Activated T-cell treated with anti-CD3 and anti-CD28 coated beads for 24 hours (primary cell): ENCODE measurements at places on chromosomes 16 and 17.
A peak's percentile ranks its signal among the peaks of the same experiment; 100 is the strongest.

- no peak for DNase-seq
These were observed 23.9 kb downstream of the AMFR start for GRCh38 chr16:56401482-56401881.

- DNase-seq: no peak
These were observed 123.8 kb downstream of the GOSR1 start for GRCh38 chr17:30600830-30601494.

GRCh38 chr16:1102333-1102700 lies 6.3 kb upstream of the C1QTNF8 start:
- no peak for DNase-seq

GRCh38 chr16:80670170-80670865 lies 129.5 kb downstream of the DYNLRB2 start:
- DNase-seq: peak; percentile 13

- no peak for DNase-seq
These were observed 27.6 kb upstream of the NXPH3 start for GRCh38 chr17:49548051-49548505.

DNA sequence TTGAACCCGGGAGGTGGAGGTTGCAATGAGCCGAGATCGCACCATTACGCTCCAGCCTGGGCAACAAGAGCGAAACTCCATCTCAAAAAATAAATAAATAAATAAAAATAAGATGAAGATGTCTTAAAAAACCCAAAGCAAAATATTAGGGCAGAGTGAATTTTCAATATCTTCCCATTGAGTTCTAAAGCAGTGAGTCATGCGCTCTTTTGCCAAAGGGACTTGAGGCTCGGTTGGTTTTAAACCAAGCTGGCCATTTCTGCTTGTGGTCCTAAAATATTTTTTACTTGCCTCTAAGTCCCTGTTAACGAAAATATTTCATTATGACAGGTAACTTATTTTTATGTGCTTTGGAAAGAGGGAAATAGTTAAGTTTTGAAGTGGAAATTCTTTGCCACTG lies 4.7 kb downstream of the PAFAH1B1 start:
- DNase-seq: no peak

DNA sequence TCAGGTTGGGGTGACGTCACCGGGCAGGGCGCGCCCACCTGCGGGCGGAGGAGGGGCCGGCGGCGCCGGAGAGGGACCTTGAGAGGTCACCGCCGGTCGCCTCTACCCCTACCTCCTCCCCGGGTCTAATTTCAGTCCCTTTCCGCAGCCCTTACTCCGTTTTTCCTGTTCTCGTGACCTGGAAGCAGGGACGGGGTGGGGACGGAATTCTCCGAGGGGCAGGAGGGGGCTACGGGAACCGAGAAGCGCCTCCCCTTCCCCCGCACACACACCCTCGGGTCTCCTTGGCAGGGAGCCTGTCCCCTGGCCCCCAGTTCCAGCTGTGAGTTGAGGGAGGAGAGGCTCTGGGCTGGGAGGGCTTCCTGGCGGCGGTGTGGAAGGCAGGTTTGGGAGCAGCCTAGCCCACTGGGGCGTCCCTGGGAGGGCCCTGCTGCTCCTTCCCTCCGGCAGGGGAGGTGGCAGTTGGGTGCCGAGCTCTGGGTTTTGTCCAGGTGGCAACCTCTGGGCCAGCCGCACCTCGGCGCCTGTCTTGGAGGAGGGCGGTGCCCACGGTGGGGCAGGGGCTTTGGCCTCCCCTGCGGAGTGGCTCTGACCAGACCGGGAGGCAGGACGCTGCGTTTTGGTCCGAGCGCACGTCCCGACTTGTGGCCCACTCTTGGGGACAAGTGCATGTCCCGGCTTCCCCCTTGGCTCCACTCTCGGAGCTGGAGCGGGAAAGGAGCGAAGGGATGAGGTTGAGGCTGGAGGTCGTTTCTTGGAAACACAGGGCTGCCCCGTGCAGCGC lies 773 bp downstream of the SYNGR3 start:
- no peak for DNase-seq

DNA sequence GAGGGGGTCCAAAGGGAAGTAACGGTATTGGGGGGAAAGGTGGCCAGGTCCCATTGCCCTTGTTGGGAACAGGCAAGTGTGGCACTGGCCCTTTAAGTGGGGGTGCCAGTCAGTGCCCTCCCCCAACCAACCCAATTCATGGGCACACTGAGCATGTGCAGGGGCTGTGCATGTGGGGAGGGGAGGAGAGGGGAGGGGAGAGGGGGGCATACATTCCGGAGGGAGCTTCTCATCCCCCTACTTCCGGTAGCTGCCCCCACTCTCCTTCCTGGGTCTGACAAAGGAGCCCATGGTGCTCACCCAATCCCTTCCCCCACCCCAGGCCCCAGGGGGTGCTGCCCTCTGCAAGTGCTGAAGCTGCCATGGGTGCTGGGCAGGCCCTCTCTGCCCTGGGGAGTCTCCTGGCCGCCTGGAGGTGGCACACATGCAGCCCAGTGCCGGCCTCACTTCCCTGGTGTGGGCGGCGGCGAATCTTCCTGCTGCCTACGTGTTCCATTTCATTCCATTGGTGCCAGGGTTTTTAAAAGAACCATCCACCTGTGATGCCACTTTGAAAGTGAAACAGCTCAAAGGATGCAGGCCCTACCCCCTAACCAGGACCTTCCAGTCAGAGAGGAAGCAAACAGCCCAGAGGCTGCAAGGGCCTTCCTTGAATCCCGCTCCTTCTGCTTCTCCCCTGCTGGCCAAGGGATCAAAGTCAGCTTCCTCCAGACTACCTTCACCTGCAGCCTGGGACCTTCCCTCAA lies 11.0 kb downstream of the HEXIM2 start:
- peak; percentile 51 for DNase-seq

DNA sequence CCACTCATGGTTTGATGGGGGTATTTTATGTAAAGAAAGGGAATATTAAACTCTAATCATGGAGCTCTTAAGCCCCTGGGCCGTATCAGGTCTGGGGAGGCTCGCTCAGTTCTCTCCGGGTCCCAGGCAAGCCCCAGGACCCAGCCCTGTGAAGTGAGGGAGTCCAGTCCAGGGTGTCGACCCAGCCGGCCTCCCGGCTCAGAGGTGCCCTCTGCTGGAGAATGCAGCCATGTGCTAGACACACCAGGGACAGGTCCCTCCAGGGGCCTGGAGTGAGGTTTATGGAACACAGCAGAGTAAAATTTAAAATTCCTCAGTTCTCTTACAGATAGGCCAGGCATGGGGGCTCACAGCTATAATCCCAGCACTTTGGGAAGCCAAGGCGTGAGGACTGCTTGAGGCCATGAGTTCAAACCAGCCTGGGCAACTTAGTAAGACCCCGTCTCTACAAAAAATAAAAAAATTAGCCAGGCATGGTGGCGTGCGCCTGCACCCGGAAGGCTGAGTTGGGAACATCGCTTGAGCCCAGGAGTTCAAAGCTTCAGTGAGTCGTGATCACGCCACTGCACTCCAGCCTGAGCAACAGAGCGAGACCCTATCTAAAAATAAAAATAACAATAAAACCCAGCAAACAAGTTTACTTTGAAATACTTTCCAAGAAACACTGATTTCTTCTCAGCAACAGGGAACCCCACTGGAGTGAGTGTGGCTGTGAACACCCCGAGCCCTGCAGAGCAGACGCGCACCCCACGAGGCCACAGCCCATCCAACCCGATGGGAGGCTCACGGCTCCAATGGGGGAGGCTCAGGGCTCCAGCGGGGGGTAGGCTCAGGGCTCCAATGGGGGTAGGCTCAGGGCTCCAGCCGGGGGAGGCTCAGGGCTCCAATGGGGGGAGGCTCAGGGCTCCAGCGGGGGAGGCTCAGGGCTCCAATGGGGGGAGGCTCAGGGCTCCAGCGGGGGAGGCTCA lies 72.2 kb downstream of the ZNF778 start:
- DNase-seq: peak; percentile 55

DNA sequence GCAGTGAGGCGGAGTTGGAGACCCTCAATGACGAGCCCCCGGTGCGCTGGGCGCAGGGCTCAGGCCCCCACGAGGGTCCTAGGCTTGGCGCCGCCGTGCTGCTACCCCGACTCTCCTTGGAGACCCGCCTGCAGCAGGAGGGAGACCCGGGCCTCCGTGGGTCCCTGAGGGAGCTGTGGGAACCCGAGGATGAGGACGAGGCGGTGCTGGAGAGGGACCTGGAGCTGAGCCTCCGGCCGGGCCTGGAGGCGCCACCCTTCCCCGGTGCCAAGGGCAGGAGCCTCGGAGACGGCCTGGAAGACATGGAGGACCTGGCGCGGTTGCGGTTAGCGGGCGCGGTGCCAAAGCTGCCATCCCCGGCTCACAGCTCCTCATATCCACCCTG lies 2.3 kb downstream of the MYO15B start:
- DNase-seq: no peak

GRCh38 chr16:11248133-11248532 lies 7.9 kb downstream of the SOCS1 start:
- no peak for DNase-seq

DNA sequence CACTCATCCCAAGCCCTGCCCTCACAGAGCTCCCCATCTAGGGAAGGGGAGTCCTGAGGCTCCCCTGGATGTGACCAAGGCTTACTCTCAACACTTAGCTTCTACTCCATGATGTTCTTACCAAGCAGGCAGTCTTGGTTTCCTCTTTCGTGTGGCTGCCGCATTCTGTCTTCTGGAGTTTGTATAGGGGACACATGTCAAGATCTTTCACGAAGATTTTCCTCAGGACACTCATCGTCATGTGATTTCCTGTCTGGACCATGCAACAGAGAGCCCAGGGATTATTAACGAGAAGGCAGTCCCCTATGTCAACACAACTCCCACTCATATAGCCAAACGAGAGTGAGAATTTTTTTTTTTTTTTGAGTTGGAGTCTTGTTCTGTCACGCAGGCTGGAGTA lies 10.4 kb downstream of the PRSS54 start:
- DNase-seq: no peak

DNA sequence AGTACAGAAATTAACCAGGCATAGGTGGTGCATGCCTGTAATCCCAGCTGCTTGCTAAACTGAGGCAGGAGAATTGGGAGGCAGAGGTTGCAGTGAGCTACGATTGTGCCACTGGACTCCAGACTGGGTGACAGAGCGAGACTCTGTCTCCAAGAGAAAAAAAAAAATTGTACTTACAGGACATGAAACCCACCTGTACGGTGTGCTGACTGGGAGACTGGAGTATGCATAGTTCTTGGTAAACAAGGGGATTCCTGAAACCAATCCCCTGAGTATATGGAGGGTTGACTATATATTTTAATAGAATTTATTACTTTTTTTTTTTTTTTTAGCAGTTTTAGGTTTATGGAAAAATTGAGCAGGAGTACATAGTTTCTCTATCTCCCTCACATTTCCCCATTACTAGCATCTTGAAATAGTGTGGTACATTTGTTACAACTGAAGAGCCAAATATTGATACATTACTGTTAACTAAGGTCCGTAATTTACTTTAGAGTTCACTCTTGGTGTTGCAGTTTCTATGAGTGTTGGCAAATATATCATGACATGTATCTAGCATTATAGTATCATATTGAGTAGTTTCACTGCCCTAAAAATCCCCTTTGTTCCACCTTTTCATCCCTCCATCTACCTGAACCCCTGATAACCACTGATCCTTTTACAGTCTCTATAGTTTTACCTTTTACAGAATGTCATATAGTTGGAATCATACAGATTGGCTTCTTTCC lies 19.3 kb downstream of the TENT4B start:
- no peak for DNase-seq

DNA sequence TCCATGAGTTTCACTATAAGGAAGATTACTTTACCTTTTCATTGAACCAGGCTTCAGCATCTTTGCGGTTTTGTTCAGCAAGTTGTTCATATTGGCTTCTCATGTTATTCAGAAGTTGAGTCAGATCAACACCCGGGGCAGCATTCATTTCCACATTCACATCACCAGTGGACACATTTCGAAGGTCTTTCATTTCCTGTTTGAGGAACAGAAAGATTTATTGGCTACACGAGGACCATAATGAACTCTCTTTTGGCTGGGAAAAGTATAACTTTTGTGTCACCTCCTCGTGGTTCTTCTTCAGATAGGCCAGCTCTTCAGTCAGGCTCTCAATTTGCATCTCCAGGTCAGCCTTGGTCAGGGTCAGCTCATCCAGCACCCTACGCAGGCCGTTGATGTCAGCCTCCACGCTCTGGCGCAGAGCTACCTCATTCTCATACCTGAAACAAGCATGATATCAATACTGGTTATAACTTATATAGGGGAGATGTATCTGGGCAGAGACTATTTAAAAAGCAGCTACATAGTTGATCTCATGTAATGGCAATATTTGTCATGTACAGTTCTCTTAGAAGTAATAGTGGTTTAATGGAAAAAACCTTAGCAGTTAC lies 2.1 kb downstream of the KRT10 start:
- DNase-seq: no peak

DNA sequence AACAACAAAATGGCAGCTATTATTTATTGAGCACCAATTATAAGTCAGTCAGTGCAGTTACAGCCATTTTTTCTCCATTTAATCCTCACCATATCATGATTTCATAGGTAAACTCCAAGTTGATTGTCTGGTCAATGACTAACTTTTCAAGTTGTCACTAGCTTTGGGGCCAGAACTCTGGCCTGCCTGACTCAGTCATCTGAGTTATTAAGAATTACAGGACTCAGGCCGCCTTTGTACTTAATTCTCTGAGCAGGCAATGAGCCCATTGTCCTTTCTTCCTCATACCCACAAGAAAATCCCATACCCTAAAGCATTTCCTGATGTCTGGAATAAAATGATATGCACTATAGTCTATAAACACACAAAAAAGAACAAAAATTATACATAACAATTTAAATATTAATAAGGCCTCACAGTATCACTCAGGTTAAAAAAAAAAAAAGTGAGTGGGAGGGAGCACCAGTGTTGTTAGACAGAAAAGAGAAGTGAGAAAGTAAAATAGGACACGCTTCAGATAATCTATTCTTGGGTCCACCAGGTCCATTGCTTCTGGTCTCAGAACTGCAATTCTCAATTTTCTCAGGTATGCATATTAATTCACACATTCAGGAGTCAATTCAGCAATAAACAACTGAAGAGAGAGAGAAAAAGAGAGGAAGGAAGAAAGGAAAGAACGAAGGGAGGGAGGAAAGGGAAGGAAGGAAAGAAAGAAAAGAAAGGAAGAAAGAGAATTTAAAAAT lies 70.2 kb downstream of the SPAG9 start:
- no peak for DNase-seq

DNA sequence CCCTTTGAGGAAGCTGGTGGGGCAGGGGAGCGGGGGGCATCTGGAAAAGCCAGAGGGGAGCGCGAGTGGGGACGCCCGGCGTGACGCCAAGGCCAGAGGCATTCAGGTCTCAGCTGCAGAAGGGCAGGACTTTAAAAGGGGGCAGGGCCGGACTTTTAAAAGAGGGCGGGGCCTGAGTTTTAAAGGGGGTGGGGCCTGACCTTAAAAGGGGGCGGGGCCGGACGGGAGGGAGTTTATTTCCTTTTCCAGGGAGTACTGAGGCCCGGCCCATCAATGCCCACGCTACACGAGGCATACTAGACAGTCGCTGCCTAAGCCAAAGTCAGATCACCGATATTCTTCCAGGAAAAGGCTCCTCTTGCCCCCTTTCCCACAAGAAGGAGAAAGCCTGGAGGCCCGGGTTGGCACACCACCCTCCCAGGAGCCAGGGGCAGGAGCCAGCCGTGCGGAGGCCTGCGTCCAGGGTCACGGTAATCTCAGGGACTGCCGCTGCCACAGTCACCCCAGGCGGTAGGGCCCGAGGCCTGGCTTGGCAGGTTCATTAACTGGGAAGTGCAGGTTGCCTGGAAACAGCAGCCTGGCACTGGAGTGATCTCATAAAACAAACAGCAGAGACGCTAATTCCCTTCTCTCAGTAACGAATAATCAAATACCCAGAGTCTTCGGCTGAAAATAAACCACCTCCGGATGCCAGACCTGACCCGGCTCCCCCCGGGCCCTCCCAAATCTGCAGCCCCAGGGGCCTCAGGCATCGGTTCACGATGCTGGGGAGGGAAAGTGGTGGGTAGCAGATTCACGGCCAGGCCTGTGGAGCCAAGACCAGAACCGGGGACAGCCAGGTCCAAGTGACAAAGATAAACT lies 90.7 kb downstream of the TIMM22 start:
- DNase-seq: no peak
